ENCODE measurements at places on chromosomes 13 and 19.
A peak's percentile ranks its signal among the peaks of the same experiment; 100 is the strongest.

- DNase-seq, result no peak
These were observed 41.2 kb upstream of the KCTD4 start for GRCh38 chr13:45242070-45242469.

DNA sequence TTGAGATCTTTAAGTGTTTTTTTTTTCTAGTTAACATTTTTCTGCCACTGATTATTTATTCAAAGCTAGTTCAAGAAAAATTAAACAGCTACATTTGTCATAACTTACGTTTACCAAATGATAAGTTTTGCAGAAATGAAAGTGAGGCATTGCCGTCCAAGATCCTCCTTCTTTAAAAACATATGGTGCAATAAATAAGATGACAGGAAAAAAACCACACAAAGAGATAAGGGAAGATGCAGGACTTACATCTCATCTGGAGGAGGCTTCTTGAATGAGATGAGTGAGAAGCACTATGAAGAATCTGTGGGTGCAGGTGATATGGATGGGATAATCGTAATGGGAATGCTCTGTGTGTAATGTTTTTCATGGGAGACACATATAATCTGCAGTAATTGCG is 12.4 kb downstream of the TNFSF13B start:
- no peak for DNase-seq

- DNase-seq, result no peak
These were observed 1.6 kb downstream of the MZF1 start for GRCh38 chr19:58571575-58571947.

- peak; percentile 25 for DNase-seq
These were observed 38.3 kb downstream of the ZIC2 start for GRCh38 chr13:100019780-100020356.

- no peak for DNase-seq
These were observed 41.8 kb downstream of the MBD3L2B start for GRCh38 chr19:6979399-6979798.

- DNase-seq, result no peak
These were observed 2.8 kb downstream of the DNAJC3 start for GRCh38 chr13:95679722-95680121.

DNA sequence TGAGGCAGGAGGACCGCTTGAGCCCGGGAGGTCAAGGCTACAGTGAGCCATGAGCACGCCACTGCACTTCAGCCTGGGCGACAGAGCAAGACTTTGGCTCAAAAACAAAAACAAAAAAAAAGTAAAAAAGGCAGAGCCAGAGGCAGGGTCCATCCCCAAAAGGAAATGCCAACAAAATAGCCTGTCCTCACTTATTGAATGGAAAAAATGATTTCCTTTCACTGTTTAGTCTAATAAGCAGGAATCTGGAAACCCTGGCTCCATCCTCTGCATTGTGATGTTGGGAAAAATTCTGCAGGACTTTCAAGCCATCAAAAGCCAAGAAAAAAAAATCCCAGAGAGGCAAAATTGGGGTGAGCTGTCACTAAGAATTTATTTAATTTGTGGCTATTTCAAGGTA is 23.2 kb downstream of the ZIC5 start:
- DNase-seq, result no peak

DNA sequence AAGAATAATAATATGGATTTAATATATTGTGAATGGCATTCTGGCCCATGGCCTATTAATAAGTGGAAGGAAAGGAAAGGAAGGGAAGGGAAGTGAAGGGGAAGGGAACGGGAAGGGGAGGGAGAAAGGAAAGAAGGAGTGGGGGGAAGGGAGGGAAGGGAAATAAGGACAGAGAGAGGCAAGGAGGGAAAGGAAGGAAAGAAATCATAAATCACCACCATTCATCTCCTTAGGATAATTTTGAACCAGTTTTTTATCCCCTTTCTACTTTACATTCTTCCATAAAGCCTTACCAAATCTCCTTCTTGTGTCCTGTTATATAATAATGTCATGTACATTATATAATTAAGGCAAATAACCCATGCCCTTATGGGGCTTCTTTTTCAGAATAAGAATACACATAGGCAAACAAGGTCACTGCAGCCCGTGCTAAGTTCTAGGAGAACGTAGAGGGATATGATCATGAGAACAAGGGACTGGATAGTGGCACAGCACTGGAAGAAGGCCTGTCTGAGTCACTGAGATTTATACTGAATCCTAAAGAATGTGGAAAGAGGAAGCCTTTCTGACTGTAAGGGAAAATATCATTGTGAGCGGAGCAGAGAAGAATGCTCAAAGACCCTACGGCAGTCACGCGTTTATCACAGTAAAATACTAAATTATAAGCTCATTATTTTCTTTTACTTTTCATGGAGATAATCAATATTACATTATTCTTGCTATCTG is 444.5 kb upstream of the GPC6 start:
- no peak for DNase-seq

GRCh38 chr13:101552786-101553185 is 100.3 kb downstream of the ITGBL1 start:
- no peak for DNase-seq

DNA sequence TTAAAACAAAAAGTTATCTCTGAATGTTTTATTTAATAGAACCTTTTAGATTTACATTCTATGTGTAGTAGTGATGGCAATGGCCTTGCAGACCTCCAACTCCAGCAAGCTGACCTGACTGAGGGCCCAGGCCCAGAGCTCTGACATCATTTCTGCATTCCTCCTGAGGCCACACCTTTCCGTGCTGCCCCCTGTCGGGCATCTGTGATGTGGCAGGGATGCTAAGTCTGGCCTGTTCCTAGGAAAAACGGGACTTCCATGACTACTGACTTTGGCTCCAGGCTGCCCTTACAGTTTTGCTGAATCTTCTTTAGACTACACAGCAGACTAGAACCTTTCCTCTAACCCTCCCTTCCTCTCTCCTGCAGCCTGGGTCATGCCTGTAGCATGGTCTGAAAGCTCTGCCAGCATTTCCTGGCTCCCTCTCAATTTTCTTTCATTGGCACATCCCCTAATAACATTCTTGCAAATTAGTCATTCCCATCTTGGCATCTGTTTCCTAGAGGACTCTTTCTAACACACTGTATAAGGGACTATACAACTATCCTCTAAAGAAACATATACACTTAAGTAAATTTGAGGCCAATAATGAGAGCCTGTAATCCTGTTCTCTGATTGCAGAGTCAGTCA is 249.1 kb downstream of the GPC5 start:
- peak; percentile 75 for DNase-seq

DNA sequence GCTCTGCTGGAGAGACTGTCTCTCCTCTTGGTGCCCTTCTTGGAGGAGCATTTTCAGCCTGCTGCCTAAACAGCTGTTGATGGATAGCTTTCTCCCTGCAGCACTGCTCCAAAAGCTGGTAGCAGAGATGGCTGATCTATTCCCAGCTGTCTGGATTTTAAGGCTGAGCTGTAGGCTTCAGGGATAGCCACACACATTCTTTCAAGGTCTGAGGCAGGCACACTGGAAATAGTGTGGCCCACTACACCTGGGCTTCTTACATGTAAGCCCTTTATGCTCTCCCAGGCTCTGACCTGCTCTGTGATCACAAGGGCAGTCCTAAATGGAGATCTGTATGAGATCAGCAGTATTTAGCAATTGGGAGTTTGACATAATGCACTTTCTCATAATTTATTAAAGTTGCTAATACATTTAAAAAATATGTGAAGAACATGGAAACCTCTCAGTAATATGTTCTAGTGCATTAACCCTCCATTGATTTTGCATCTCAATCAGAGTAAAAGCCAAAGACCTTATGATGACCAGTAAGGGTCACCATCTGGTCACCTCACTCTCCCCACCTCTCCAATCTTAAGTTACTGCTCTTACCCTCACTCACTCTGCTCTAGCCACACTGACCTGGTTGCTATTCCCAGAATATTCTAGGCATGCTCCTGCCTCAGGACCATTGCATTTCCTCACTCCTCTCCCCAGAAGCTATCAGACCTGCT is 91.6 kb downstream of the MBNL2 start:
- DNase-seq, result no peak

DNA sequence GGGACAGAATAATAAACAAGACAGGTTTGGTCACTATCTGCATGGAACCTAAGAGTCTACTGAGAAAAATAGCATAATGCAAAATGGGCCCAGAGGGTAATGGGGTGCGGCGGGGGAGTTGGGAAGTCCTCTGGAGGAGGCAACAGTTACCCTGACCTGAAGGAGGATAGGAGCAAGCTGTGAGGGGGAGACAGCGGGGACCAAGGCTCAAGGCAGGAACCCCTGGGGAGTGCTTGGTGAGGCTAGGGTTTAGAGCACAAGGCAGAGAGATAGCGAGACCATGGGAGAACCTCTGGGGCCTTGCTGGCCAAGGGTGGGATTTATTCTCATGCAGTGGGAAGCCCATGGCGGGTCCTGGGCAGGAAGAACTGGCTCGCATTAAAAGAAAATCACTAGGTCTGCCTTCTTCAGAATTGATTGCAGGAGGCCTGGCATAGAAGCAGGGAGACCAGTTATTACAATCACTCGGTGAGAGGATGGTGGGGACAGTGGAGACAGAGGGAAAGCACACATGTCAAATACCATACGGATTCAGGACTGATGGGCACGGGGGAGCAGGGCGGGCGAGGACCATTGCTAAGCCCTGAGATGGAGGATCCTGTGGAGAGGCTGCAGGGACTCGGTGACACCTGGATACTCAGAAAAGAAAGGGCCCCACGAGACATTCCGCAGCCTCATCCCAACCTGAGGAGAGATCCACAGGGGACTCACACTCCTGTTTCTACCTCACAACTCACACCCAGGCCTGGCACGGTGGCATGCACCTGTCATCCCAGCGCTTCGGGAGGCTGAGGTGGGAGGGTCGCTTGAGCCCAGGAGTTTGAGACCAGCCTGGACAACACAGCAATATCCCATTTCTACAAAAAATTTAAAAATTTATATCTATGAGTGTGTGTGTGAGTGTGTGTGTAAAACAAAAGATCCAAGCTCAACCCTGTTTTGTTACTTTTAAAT is 110.4 kb downstream of the URI1 start:
- DNase-seq, result no peak

DNA sequence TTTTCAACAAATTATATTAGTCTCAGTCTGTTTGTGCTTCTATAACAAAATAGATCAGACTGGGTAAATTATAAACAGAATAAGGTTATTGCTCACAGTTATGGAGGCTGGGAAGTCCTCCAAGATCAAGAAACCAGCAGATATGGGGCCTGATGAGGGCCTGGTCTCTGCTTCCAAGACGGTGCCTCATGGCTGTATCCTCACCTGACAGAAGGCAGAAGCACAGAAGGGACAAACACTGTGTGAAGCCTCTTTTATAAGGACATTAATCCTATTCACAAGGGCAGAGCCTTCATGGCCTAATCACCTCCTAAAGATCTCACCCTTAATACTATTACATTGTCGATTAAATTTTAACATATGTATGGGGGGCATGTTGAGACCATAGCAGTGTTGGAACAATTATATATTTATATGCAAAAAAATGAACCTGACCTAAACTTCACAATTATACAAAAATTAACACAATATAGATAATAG is 12.7 kb downstream of the F10 start:
- DNase-seq, result no peak

GRCh38 chr13:108154421-108154858 is 60.9 kb downstream of the LIG4 start:
- DNase-seq, result no peak

- DNase-seq, result no peak
These were observed 22.1 kb downstream of the MYO9B start for GRCh38 chr19:17097593-17098126.

- no peak for DNase-seq
These were observed 10.1 kb upstream of the TPRX2 start for GRCh38 chr19:47848823-47849473.

- DNase-seq, result no peak
These were observed 4.1 kb upstream of the RPS9 start for GRCh38 chr19:54196536-54196935.

GRCh38 chr13:32587011-32587810 is 959 bp downstream of the PDS5B start:
- DNase-seq, result peak; percentile 90

DNA sequence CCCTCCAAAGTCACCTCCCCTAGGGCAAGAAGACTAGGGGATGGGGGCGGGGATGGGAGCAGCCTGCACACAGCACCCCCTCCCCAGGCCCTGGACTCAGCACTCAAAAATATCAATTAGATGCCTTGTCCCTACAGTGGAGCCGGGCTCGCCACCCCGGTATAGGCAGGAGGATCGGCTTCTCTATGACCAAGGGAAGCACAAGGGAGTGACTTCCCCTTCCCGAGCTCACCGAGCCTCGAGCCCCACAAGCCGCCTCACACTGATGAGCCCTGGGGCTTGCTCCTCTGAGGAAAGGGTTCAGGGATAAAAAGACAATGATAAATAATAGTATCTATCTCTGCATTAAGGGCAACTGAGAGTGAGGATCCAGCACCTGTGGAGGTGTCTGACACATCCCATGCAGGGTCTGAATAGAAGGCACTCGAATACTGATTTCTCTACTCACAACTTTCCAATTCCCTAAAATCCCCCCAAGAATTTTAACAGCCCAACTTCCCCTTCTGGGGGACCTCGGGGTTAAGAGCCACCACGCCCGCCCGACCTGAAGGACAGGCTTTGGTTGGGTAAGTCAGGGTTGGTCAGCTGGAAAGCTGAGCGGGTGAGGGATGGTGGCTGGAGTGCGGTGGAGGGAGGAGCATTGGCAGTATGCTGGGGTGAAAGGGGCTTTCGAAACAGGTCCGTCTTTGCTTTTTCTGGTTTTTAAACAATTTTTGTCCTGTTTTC is 51.3 kb downstream of the STK24 start:
- DNase-seq, result no peak

GRCh38 chr13:60012488-60012887 is 151.2 kb downstream of the DIAPH3 start:
- DNase-seq, result no peak

GRCh38 chr13:100436099-100436498 is 152.5 kb downstream of the GGACT start:
- no peak for DNase-seq

DNA sequence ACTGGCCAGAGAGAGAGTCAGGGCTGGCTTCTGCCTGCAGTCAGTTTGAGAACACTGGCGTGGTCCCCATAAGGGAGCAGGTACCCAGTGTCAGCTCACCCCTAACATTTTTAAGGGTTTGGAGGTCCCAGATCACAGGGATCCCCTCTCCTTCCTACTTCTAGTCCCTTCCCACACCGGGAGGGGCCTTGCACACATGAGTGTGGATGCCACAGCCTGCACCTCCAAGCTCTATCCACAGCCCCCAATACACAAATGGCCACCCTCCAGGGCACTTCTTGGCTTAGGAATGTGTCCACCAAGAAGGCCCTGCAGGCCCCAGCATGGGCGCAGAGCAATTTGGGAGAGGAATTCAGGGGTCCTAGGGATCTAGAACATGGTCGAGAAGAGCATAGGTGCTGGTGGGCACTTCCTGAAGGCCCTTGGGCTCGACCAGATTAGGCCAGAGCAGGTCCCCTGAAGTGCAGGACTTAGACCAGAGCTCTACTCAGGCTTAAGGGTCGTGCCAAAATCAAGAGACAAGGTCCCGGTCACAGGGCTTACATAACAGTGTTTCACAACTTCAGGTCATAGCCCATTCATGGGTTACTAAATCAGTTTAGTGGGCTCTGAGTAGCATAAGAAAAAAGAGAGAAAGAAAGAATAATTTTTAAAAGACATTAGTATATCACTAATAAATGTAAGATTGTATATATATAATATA is 16.0 kb downstream of the FXYD5 start:
- no peak for DNase-seq

Measured in NCI-H526 (cell line).